Caco-2 (cell line): ENCODE measurements at places on chromosomes 1 and 21. TPM values are rescaled to one million over a fixed set of nuclear protein-coding genes. Genes with fewer than 3 reads are reported as not detected.

DNA sequence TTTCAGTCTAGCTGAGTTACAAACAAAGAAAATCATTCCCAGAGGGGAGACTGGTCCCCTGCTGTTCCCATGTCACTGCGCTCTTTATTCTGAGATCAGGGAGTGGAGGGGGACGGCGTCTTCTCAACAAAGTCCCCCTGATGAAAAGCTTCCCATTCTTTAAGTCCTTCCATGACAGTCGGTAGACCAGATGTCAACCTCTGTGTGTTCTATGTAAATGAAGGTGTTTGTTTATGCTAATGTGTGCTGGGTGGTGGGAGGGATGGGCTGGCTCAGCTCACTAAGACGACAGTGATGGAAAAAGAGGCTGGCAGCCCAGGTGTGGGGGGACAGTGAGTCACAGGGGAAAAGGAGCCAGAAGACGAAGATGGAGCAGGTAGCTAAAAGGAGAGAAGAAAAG lies 148.2 kb upstream of the KLHDC7A start:
- DNase-seq: no peak

DNA sequence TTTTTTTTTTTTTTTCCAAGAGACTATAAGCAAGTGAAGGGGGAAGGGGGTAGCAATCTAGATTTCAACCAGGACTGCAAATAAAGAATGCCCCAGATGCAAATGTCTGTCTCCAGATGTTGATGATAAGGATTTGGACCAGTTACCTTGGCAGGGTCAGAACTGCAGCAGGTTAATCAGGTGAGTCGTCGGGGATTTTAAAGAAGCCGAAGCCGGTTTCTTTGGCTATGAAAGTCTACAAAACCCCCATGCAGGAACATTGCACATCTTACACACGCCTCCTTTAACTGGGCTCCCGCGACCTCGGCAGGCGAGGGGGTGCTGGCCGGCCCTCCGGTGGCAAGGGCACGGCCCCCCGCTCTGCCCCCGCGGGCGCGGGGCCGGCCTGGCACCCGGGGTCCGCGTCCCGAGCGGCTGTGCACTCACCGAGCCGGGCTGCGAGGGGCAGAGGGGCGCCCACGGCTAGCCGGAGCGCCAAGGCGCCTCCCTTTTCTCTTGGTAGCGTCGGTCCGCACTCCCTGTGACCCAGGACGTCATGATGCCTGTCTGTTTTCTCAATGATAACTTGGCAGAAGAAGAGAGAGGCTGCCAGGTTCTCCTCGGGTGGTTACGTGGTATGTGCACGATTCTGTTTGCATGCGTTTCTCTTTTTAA lies 366.3 kb upstream of the ESRRG start:
- DNase-seq: peak; percentile 2

GRCh38 chr1:167805041-167805556 lies 83.3 kb downstream of the MPZL1 start:
- no peak for DNase-seq

DNA sequence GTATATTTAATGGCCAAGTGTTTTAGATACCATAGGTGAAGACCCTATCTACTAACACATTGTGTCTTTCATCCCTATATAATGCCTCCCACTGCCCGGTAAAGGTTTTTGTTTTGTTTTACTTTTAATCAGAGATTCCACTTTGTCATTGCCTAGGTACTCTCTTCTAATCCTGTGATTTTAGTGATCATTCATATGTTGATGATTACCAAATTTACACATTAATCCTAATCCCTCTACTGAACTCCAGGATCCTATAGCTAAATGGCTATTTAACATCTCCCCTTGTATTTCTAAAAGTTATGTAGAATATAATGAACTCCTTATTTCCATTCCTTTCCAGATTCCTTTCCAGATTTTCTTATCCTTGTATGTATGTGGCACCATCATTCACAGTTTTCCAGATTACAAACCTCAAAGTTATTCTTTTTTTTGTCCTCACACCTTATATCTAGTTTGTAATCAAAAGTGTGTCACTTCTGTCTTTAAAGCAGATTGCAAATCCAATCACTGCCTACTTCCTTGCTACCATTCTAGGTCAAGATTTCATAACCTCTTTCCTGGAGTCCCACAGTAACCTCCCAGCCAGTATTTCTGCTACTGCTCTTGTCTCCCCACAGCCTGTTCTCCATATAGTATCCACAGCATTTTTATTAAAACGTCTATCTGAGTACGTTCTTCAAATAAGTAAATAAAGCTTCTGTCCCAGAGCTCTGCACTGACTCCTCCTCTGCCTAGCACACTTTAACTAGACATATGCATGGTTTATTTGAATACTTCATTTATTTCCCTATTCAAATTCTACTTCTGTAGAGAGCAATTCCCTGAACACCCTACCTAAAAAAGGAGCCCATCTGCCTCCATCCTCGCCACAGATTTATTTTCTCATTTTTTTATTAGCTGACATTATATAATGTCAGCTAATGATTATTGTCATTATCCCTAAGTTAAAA lies 157.8 kb downstream of the KCNT2 start:
- no peak for DNase-seq

- no peak for DNase-seq
Measured at GRCh38 chr1:21319447-21320407, 29.5 kb upstream of the ECE1 start.

GRCh38 chr1:8031176-8031785 lies 5.2 kb upstream of the ERRFI1 start:
- no peak for DNase-seq

DNA sequence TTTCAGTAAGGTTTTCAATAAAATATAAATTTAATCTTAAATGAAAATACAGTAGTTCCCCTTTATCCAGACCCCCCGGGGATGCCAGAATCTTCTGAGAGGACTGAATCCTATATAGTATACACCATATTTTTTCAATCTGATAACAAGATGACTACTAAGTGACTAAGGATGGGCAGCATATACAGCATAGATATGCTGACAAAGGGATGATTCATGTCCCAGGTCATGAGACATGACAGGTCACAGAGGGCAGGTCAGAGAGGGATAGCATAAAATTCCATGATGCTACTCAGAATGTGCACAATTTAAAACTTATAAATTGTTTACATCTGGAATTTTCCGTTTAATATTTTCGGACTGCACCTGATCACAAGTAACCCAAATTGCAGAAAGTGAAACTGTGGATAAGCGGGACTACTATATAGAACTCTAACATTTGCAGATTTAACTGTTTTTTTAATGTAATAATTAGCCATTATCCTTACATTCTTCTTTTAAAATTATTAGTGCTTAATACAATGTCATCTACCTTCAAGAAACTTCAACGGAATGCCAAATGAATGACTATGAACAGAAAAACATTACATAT lies 48.8 kb downstream of the LRRC40 start:
- DNase-seq: no peak

DNA sequence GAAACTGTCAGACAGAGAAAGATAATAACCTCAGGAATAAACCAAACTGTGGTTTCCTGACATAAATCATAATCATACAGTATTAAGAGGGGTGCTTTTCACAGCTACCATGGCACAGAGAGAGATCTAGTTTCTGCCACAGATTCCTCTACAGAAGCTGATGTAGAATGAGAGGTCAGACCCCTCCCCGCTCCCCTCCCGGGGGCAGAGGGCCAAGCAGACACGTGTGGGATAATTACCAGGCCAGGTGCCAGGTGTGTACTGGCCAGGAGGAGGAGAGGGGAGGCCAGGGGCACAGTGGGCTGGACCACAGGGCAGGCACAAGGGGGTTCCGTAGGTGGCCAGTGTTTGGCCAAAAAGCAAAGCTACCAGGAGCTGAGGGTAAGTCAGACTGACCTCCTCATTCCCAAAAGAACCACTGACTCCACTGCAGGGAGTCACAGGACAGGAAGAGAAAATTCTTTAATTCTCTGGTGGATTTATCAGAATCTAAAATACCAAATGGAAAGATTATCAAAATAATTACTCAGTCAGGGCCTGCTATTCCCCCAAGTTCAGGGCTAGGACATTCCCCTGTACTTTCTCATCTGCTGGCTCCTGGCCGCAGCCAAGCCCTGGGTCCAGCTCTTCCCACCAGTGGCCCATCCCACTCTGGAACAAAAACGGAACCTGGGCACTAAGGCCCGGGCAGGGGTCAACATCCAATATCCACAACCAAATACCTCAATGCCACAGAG lies 30.0 kb downstream of the C2CD2 start:
- DNase-seq: no peak

GRCh38 chr21:44670642-44671432 lies 4.1 kb upstream of the KRTAP12-2 start:
- DNase-seq: no peak

DNA sequence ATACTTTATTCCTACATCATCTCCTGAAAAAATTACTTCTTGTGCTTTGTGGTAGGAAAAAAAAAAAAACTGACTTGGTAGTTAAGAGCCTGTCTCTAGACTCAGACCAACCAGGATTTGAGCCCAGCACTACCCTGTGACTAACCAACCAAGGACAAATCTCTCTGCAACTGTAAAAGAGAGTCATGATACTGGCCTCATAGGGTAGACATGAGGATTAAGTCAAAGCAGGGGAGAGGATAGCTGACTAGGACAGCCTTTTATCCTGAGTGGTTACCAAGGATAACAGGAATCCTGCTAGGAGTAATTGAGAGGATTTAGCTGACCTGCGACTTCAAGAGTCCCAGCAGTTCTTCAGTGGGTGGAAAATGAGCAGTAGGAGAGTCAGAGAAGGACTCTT lies 112.8 kb downstream of the C1orf21 start:
- no peak for DNase-seq

GRCh38 chr1:19390901-19391595 lies 78.9 kb downstream of the SLC66A1 start:
- peak; percentile 35 for DNase-seq

GRCh38 chr1:58921751-58922150 lies 137.9 kb upstream of the JUN start:
- DNase-seq: no peak

DNA sequence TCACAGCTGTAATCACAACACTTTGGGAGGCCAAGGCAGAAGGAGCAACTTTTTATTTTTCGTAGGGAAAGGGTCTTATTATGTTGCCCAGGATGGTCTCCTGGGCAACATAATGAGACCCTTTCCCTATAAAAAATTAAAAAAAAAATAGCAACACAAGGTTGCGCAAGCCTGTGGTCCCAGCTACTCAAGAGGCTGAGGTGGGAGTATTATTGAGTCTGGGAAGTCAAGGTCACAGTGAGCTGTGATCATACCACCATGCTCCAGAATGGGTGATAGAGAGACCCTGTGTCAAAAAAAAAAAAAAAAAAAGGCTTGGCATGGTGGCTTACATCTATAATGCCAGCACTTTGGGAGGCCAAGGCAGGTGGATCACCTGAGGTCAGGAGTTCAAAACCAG lies 131.6 kb downstream of the TRIM33 start:
- no peak for DNase-seq

DNA sequence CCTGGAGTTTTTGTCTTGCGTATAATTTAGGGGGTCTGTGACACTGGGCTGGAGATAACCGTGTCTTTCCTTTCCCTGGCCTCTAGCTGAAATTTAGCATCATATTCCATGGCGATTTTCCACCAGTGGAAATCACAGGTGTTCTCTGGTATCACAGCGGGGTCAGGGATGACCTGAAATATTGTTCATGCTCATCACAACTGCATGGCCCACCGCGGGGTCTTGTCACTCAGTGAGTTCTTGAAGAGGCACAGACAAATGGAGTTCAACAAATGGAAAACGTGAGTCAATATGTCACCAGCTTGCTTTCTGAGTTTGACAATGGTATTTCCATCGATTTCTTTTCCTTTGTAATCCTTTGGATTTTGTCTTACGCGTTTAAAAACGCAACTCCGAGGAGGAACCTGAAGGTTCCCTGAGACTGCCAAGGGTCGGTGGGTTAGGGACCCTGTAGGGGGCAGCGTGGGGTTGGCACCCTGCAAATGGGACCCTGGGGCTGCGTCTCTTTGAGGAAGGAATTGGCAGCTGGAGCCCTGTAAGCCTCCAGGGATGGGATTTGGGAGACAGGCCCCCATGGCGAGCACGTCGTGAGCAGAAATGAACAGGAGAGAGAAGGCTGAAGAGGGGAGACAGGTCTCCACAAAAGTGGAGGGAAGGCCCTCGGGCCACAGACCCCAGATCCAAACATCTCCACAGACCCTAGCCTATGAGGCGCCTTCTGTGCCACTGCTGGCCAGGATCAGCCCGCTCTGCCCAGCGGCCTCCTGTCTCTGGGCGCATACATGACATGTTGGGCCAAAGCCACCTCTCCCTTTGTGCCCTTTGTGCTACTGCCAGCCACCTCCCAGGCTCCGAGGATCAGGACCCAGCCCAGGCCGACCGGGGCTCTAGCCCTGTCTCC lies 32.1 kb upstream of the RUNX3 start:
- DNase-seq: no peak

DNA sequence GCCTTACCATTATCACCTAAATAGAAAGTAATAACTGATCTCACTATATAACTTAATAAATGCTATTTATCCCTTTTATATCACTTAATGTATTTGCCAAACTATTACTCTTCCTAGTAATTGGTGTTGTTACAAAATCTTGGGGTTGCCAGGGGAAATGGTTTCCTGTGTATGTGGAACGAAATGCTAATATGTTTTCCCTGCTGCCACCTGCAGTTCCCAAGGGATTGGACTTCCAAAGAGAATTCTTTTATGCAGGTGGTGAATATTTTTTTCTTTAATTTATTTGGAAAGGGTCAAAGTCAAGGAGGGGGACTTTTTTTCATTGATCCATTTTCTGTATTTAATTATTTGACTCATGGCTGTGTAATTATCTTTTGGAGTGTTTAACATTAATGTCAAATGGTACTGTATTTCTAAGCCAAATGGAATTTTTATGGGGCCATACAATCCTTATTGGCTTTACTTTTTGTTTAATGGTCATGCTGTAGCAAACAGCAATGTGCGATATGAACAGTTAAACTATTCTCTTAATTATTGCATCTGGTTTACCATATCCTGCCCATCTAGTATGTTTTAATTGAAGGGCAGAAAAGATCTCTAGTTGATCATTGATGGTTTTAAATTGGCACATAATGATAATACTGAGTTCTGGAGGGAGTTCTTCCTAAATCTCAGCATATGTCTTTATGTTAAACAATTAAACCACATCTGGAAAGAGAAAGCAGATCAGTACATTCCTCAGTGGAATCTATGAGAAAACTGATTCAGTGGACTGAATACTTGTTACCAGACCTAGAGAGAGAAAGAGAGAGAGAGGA lies 486.3 kb downstream of the TTLL7 start:
- DNase-seq: no peak

DNA sequence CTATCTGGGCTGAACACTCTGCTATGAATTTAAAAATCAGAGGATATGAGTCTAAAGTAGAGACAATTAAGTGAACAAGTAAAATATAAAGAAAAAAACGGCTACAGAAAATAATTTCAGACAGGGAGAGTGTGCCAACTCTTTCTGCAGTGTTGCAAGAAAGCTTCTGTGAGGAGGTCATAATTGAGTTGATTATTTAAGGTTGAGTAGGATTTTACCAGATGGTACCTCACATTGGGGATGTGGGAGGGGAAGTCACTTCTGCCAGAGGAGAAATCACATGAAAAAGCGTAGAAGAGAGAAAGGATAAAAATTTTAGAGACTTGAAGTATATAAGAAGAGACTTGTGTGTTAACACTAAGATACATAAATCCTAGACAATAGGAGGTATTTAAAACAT lies 238.0 kb upstream of the NCAM2 start:
- no peak for DNase-seq

- DNase-seq: no peak
Measured at GRCh38 chr21:38780879-38781278, 24.9 kb upstream of the ETS2 start.

The CLIC6 gene
- total RNA-seq: not detected in 2 replicates

The RIPPLY3 gene
- total RNA-seq: 0.91 and 1.2 TPM in 2 replicates

The KRTAP13-1 gene
- total RNA-seq: not detected in 2 replicates

The HSPA13 gene
- 22.7 and 27.4 TPM in 2 replicates for total RNA-seq

The FHAD1 gene
- 0.18 TPM in 1 of 2 replicates, not detected in the other for total RNA-seq
